ENCODE measurements at places on chromosomes 1 and 21. TPM values are rescaled to one million over a fixed set of nuclear protein-coding genes. Genes with fewer than 3 reads are reported as not detected.
A peak's percentile ranks its signal among the peaks of the same experiment; 100 is the strongest.

The PYHIN1 gene
- 2.6 TPM for total RNA-seq

GRCh38 chr1:108767115-108767514, 20.6 kb downstream of the STXBP3 start:
- no peaks in the 10 kb centered on the region for H3K4me1 ChIP-seq
- no peak overlapping the region for H3K4me3 ChIP-seq
- no peaks in the 10 kb centered on the region for H3K27me3 ChIP-seq
- DNase-seq = no peak
- H3K27ac ChIP-seq = no peak overlapping the region

- H3K4me3 ChIP-seq = no peak overlapping the region
- H3K27ac ChIP-seq = no peak overlapping the region
- no peaks in the 10 kb centered on the region for H3K27me3 ChIP-seq
- DNase-seq = no peak
- no peaks in the 10 kb centered on the region for H3K4me1 ChIP-seq
These were observed 176.4 kb downstream of the ZNF281 start for GRCh38 chr1:200233393-200233792.

DNA sequence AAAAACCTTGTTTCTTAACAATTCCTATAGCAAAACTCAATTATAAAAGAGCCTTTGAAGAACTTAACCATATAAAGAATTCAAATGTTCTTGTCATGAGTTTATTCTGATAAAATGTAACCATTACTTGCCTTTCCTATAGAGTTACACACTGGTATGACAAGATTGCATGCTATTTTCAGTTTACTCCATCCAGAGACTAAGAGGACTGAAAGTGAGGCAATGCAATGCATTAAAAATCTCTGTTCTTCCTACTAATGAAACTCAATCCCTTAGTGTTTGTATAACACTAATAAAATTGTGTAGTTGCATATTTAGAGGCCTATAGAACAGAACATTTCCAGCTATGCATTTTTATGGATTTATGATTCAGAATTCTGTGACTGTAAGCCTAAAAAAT, 88.1 kb downstream of the COP1 start:
- H3K36me3 ChIP-seq = peaks cover 8% of the 10 kb centered on the region
- H3K27me3 ChIP-seq = no peaks in the 10 kb centered on the region
- DNase-seq = no peak

The BSND gene
- not detected for total RNA-seq

The SGIP1 gene
- total RNA-seq = 19.8 TPM

- DNase-seq = no peak
- H3K4me3 ChIP-seq = no peak overlapping the region
- peaks cover 4% of the 10 kb centered on the region for H3K27me3 ChIP-seq
- H3K4me1 ChIP-seq = no peaks in the 10 kb centered on the region
- no peaks in the 10 kb centered on the region for H3K36me3 ChIP-seq
- H3K27ac ChIP-seq = no peak overlapping the region
These were observed 78.1 kb upstream of the CCDC190 start for GRCh38 chr1:162939035-162939434.

DNA sequence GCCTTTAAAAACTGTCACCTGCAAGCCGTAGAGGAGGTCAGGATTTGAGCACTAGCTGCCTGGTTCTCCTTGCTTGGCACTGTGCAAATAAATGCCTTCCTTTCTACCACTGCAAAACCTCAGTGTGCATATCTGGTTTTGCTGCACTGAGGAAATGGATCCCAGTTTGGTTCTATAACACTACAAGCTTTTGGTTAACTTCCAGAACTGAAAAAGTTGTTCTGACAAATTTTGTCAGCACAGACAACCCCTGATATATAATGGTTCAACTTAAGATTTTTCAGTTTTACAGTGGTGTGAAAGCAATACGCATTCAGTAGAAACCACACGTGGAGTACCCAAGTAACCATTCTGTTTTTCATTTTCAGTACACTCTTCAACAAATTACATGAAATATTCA, 29.8 kb upstream of the GALNT2 start:
- H3K27me3 ChIP-seq = no peaks in the 10 kb centered on the region
- no peak for DNase-seq
- H3K4me3 ChIP-seq = no peak overlapping the region
- H3K27ac ChIP-seq = no peak overlapping the region
- H3K36me3 ChIP-seq = no peaks in the 10 kb centered on the region

The CLDN19 gene
- total RNA-seq = not detected

GRCh38 chr1:15568387-15569073, 16.3 kb downstream of the AGMAT start:
- H3K27ac ChIP-seq = no peak overlapping the region
- H3K27me3 ChIP-seq = no peaks in the 10 kb centered on the region
- no peak for DNase-seq
- no peak overlapping the region for H3K4me3 ChIP-seq
- peaks cover 74% of the 10 kb centered on the region for H3K36me3 ChIP-seq

GRCh38 chr1:72006092-72006491, 276.2 kb downstream of the NEGR1 start:
- no peak overlapping the region for H3K27ac ChIP-seq
- no peaks in the 10 kb centered on the region for H3K4me1 ChIP-seq
- no peaks in the 10 kb centered on the region for H3K27me3 ChIP-seq

The LAMC1 gene
- 120 TPM for total RNA-seq

The REG4 gene
- not detected for total RNA-seq

DNA sequence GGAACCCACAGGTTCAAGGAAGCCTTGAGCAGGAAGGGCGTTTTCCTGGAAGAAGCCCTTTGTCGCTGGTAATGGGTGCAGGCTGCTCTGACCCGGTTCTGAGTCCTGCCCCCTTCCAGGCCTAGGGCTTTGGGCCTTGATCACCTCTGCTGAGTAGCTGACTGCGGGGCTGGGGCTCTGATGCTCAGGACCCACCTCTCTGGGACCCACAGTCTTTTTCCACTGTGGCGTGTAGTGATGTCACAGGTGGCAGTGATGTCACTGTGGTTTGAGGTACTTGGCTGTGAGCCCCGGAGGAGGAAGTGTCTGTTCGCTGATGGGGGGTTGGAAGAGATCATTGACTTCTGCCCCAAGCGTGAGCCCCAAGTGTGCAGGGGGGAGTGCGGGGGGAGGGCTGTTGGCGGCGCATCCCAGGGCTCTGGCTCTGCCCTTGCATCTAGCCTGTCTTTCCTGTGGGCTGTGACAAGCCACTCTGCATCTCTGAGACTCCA, 6.9 kb downstream of the TNFRSF1B start:
- DNase-seq = no peak
- peak overlapping the region; percentile 79 for H3K27ac ChIP-seq
- H3K4me1 ChIP-seq = peaks cover 74% of the 10 kb centered on the region
- no peaks in the 10 kb centered on the region for H3K27me3 ChIP-seq

The SNX7 gene
- total RNA-seq = 14.8 TPM

The PLA2G2A gene
- 19.7 TPM for total RNA-seq

- DNase-seq = no peak
- H3K27ac ChIP-seq = no peak overlapping the region
- no peaks in the 10 kb centered on the region for H3K4me1 ChIP-seq
- no peak overlapping the region for H3K4me3 ChIP-seq
These were observed 2.9 kb upstream of the C1orf105 start for GRCh38 chr1:172417557-172417956.

The RAD54L gene
- total RNA-seq = 1.0 TPM

- no peaks in the 10 kb centered on the region for H3K36me3 ChIP-seq
- no peak overlapping the region for H3K4me3 ChIP-seq
- no peak overlapping the region for H3K27ac ChIP-seq
- DNase-seq = no peak
These were observed 26.2 kb upstream of the TADA1 start for GRCh38 chr1:166902279-166902678.

Data from upper lobe of right lung (tissue), 1 donor.